ENCODE measurements at places on chromosomes 16 and 17.

GRCh38 chr17:4440690-4441686, 7.2 kb downstream of the SPNS3 start:
- no peak for DNase-seq

- DNase-seq: no peak
Measured at GRCh38 chr17:50939795-50940684, 73.9 kb upstream of the TOB1 start.

DNA sequence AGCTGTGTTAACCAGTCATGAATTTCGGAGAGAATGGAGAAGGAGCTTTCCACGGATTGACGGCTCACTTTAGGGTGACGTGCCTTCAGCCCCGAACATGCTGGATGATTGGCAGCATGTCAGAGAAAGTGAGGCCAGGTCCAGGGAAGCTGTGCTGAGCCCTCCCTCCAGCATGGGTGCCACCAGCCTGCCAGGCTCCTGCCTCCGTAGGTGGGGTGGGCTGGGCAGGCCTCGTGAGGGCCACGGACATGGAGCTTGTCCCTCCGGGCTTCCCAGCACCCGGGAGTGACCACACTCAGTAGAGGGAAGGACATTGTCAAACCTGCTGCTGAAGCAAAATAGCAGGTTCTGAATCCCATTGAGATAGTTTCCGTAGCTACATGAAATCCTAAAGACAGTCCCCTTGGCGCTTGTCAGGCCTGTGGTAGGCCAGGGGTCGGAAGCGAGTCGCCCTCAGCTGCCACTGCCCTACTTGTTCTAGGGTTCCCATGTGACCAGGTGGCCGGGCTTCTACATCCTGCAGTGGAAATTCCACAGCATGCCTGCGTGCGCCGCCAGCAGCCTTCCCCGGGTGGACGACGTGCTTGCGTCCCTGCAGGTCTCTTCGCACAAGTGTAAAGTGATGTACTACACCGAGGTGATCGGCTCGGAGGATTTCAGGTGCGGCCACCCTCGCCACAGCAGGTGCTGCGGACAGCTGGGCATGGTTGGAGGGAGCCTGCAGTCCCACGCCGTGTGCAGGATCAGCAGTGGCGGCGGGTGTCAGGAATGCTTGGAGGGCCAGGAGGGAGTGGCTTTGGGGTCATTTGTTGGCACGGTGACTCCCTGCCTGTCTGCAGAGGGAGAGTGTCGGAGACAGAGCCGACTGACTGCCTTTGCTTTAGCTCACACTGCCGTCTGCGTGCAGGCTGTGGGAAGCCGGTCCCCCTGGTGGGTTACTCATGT, 72.3 kb downstream of the SEC14L1 start:
- DNase-seq: no peak

- DNase-seq: no peak
Measured at GRCh38 chr17:81251709-81252301, 12.7 kb downstream of the NDUFAF8 start.

GRCh38 chr16:68251832-68252231, 6.7 kb downstream of the PLA2G15 start:
- DNase-seq: no peak
